ENCODE measurements at places on chromosomes 13 and 19.

DNA sequence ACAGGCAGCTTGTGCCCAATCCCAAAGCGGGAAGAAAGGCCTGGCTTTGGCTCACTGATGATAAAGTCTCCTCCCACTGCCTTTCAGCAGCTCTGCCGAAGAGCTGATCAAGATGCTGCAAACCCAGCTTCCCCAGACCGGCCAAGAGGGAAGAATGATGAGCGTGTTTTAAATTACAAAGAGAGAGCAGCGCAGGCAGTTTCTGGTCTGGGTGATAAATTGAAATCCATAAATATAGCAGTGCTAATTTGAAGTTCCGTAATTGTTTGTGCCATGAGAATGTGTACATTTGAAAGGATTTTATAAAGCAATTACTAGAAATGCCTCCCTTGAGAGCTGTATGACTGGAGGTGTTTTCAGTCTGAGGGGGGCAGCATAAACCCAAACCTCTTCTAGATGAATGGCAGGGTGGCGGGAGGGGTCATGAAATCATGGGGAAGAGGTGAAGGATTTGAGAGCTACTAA is 171.8 kb downstream of the STK24 start:
- DNase-seq, result no peak

- DNase-seq, result no peak
Measured at GRCh38 chr13:45113233-45114224, 6.8 kb upstream of the GTF2F2 start.

- no peak for DNase-seq
Measured at GRCh38 chr13:98877936-98878335, 99.9 kb downstream of the DOCK9 start.

DNA sequence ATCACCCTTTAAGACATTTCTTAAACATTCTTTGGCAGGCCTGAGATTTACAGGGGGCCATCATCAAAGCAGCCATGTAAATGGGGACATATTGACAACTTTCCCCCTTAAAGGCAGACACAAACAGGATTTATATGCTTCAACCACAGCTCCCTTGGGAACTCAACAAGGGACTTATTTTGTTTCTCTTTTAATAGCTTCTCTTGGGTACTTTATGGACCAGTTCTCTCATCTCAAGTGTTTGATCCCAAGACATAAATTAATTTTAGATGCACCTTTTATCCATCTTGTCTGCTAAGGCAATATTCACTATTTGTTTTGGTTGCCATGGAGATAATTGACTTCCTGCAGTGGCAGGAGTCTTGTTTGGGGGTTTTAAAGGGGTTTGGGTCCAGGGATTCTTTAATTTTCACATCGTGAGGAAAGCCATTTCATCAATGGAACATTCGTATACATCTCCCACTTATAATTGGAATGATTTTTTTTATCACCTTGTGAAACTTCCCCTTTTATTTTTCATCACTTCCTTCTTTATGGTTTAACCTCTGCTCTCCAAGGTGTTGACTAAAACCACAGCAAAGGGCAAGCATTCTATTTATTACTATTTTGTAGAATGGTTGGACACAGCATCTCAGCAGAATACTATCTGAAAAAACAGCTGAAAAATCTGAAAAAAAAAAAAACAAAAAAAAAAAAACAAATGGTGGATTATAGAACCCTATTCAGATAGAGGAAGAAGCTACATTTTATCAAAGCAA is 726.0 kb downstream of the DIAPH3 start:
- DNase-seq, result no peak

- no peak for DNase-seq
Measured at GRCh38 chr13:49326222-49326917, 78.6 kb downstream of the CDADC1 start.

DNA sequence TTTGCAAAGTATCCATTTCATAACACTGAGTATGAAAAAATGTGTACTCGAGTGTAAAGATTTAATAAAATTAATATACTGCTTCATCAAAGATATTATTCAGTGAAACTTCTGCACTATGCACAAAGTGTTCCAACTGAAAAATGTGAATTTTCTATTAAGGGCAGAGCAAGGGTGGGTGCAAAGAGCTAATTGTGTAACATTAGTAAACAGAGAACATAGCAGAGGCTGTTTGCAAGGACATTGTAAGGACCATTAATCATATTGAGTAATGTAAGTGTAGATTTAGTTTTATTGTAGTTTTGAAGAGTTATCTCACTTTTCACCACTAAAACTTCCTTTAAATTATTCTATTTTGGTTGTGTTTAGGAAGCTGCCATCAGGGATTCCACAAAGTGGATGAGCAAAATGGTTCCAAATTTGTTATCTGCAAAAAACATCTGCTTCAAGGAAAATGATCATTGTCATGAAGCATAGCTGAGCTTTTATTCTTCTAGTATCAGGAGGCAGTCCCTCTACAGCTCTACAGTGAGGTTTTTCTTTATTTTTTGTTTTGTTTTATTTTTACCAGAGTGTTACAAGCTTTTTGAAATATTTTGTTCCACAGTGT is 1375.4 kb downstream of the SLITRK1 start:
- DNase-seq, result no peak

- no peak for DNase-seq
Measured at GRCh38 chr19:33862981-33863380, 66.3 kb downstream of the KCTD15 start.

DNA sequence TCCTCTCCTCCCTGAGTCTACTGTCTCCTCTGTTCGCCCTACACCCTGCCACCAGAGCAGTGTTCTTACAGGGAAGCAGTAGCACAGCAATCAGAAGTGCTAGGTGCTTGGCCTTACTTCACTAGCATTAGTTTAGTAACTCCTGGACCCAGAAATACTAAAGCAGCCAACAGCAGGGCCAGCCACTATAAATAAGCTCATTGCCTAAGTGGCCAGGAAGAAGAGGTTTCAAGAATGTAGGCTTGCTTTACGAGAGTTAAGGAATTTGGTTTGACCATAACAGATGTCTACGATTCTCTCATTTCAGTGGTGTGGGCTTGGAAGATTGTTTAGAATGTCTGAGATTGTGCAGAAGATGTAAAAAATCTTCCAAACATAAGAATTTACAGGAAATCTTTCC is 103.3 kb downstream of the ZAR1L start:
- DNase-seq, result no peak

- peak; percentile 76 for DNase-seq
Measured at GRCh38 chr19:42121656-42122069, 10.6 kb downstream of the POU2F2 start.

DNA sequence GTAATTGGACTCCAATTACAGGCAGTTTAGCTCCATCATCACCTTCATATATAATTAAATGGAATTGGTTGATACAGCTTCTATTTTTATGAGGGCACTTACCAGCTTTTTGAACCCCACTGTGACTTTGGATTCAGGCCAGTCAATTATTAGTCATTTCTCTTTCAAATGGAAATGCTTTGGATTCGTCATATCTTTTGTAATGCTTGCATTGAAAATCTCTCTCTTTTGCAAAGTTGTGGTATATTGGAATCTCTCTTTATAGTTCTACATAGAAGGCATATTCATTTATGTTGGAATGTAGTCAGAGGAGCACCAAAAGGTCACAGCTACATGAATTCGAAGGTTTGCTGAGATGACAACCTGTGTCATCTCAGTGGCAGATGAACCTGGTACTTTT is 1074.3 kb upstream of the SLC10A2 start:
- DNase-seq, result no peak

DNA sequence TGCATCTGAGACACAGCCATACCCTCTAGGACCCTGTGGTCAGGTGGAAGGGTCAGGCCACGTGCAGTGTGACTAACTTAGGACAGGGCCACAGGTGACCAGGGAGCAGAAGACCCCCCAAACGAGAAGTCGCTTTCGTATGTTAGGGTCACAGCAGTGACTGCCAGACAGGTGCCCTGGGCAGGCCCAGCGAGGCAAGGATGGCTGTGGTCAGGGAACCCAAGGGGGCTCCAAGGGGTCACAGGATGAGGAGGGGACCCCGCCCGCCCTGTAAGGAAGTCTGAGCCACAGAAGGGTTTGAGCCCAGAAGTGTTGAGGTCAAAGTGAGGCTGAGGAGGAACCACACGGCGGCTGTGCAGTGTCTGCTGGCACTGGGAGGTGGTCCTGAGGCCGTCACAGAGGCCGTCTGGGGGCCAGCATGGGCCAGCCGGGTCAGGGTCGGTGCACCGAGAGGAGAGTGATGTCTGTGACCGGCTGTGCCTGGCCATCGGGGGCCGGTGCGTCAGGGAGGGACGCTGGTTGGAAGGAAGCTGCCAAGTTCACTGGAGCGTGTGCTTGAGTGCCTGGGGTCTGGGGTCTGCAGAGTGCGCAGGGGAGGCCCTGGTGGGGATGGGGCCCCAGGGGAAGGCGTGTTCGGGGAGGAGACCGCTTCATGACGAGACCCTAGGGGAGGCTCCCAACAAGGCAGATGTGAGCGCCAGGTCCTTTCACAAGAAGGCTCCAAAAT is 24.8 kb upstream of the TMEM255B start:
- no peak for DNase-seq

DNA sequence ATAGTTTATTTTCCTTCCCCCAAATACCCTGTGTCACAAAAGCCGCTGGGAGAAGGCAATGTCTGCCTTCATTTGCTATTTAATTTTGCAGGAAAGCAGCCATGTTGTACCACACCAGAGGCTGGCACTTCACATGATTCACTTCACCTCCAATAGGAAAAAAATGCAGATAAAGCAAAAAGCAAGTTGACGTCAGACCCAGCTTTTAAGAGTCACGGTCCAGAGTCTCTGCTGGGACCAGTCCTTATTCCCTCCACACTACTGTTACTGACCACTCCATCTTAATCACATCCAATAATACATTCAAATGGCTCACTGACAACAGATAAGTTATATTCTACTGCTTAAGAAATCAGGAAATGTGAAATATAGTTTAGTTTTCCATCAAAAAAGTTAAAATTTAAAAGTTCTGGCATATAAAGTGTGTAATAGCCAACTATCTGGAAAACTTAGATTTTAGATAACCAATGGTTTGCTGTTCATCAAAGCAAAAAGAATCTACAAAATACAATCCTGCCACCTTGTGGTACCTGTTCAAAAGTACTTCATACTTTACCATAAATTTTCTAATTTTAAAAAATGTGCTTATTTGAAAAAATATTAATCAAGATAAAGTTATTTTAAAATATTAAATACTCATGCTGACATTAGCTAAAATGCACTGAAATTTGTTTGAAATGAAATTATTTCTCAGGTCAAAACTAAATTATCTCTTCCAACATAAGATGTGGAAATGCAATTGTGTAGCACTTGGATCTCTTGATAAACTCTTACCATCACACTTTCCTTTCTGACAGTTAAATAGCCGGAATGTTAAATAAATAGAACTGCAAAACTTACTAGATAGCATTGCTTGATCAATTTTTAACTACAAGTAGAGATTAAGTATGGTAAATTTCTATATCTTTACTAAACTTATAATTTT is 97.3 kb downstream of the SERP2 start:
- no peak for DNase-seq

DNA sequence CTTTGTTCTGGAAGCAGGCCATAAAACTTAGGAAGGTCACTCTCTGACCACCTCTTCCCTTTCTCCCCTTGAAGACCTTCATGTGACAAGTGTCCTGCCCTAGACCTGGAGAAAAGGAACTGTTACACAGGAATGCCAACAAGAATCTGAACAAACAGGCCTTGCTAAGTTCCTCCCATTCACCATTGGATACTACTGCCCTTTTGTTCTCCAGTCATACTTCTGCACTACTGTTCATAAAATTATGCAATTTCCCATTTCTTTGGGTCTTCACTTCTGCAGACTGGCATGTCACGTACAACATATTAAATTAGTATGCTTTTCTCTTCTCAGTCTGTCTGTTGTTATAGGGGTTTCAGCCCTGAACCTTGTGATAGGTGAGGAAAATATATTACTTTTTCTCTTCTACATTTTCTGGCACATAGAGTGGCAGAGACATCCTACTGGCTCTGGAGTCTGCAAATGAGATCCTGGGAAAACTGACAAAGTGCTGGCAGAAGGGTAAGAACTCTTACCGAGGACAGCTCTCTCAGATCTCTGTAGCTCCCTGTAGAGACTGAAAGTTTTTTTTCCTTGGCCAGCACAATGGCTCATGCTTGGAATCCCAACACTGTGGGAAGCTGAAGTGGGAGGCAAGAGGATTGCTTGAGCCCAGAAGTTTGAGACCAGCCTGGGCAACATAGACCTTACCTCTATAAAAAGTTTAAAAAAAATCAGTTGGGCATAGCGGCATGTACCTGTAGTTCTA is 87.6 kb upstream of the SPRY2 start:
- DNase-seq, result no peak

- DNase-seq, result peak; percentile 72
Measured at GRCh38 chr19:42254089-42254849, 659 bp downstream of the ERF start.

DNA sequence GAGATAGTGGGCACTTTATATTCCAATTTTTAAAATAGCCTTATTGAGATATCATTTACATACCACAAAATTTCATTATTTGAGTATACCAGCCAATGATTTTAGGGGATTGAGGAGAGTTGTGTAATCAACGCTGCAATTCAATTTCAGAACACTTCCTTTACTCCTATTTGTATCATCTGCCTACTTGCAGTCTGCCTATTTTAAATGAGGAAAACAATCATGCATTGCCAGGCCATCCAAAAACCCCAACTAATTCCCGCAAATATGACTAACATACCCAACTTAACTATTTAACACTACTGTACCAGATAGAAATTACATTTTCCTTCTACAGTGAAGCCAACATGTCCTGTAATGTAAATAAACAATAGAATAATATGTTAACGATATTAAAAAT is 26.7 kb downstream of the CAB39L start:
- no peak for DNase-seq

DNA sequence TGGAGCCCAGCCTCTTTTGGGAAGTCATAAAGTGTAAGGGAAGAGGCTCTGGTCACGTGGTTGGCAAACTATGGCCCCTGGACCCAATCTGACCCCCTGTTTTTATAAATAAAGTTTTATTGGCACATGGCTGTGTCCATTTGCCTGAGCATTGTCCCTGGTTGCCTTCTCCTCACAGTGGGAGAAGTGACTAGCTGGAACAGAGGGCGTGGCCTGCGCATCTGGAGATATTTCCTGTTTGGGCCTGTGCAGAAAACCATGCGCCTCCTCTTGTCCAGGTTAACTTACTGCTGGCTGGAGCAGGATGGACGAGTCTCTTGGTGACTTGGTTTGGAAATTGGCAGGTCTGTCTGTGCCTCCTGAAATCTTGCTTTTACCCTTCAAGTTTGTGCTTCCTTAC is 48.3 kb downstream of the KDM4B start:
- DNase-seq, result no peak

DNA sequence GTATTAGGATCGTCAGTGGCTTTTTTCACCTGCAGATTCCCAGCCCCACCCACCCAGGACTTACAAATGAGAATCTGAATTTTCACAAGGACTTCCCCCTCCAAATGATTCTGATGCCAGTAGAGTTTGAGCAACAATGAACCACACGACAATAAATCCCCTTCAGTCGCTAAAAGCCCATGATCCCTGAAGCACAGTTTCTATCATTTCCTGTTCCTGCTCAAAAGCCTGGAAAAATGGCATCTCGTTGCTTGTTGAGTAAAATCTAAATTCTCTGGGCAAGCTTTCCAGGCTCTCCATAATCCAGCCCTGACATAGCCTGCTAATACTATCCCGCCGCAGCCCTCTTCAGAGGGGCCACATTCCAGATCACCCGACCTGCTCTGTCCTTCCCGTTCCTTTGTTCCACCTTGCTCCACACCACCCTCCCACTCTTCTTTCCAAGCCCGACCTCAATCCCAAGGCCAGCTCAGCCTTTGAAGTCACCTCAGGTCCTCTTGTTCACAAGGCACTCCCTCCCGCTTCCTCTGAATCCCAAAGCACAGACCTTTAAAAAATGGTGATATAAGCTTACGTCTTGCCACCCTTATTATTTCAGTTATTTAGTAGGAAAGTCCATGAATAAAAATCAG is 67.9 kb downstream of the NUFIP1 start:
- no peak for DNase-seq

GRCh38 chr13:98445340-98446233 is 131.3 kb downstream of the STK24 start:
- peak; percentile 59 for DNase-seq

GRCh38 chr19:45156011-45156630 is 4.7 kb downstream of the NKPD1 start:
- DNase-seq, result no peak

Measured in stimulated activated CD4-positive, alpha-beta T cell treated with anti-CD3 and anti-CD28 coated beads, Interleukin-15, amount 100 ng/mL, for 1 hour (primary cell).